ENCODE measurements at places on chromosomes 2 and 18.

- no peak for DNase-seq
Observed at GRCh38 chr18:76995896-76996295, 136.7 kb downstream of the MBP start.

- no peak for DNase-seq
Observed at GRCh38 chr2:70565039-70565731, 11.6 kb upstream of the TGFA start.

- no peak for DNase-seq
Observed at GRCh38 chr18:32441533-32441932, 29.1 kb downstream of the GAREM1 start.

DNA sequence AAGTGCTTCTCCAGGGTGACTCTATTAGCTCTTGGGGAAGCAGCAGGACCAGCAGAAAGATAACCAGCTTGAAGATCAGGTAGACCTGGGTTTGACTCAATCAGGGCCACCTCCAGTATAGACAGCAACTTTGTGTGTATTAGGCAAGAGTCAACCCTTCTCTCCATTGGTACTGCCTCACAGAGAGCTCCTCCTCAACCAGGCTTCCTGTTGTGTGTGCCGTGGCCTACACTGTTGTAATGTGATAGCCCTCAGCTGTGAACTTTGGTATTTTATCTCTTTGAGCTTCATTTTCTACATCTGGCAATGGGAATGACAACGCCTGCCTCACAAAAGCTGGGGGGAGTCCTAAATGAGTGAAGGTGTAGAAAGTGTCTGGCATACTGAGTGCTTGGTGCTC is 17.0 kb upstream of the MAP3K20 start:
- no peak for DNase-seq

- DNase-seq = peak; percentile 48
Observed at GRCh38 chr2:181465676-181466375, 8.6 kb downstream of the ITGA4 start.

DNA sequence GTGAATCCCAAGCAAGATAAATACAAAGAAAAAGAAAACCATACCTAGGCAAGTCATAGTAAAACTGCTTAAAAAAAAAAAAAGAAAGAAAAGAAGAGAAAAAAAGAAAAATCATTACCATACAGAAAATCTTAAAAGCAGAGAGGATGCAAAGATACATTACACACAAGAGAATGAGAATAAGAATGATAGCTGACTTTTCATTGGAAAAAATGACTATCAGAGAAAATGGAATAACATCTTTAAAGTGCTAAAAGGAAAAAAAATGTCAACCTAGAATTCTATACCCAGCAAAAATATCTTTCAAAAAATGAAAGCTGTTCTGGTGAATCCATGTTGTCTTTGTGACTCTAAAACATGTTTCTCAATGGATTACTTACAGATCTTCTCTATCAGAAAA is 66.2 kb downstream of the REEP1 start:
- no peak for DNase-seq

All from brain microvascular endothelial cell (primary cell).